ENCODE measurements at places on chromosomes 6 and 20.
A peak's percentile ranks its signal among the peaks of the same experiment; 100 is the strongest.

DNA sequence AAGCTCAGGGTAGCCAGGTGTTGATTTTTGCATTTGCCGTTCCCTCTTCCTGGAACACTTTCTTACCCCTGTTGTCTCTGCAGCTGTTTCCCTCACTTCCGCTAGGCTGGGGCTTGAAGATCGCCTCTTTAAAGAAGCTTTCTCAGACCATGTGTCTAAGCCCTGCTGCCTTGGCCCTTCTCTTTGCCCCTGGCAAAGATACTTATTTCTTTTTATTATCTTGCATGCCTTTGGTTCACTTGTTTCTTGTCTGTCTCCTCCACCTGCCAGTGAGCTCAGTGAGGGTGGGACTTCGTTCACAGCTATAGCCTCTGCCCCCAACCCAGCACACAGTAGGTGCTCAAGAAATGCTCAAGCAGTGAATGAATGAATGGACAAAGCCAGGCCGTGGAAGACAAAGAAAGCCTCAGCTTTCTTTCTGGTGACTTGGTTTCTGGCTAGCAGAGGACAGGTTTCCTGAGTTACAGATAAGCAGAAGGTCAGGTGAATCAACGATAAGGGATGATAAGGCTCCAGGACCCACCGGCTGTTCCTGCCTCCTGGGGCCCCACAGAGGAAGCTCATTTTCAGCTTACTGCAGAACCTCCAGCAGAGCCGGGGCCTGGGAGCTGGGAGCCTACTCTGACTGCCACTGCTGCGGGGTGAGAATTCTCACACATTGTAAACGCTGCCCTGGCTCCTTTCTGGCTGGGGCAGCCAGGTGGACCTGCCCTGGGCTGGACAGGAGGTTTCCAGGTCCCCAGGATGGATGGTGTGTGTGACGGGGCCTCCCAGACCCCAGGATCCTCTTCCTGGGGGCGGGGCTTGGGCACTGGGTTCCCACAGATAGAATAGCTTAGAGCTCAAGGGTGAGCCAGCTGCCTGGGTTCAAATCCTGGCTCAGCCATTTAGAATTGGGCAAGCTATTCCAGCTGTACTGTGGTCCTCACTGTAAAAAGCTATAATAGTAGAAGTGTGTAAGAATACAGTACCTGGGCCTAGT is 29.8 kb downstream of the SNAI1 start:
- no peak for DNase-seq

GRCh38 chr6:25340431-25341202 is 61.4 kb downstream of the CARMIL1 start:
- no peak for DNase-seq

DNA sequence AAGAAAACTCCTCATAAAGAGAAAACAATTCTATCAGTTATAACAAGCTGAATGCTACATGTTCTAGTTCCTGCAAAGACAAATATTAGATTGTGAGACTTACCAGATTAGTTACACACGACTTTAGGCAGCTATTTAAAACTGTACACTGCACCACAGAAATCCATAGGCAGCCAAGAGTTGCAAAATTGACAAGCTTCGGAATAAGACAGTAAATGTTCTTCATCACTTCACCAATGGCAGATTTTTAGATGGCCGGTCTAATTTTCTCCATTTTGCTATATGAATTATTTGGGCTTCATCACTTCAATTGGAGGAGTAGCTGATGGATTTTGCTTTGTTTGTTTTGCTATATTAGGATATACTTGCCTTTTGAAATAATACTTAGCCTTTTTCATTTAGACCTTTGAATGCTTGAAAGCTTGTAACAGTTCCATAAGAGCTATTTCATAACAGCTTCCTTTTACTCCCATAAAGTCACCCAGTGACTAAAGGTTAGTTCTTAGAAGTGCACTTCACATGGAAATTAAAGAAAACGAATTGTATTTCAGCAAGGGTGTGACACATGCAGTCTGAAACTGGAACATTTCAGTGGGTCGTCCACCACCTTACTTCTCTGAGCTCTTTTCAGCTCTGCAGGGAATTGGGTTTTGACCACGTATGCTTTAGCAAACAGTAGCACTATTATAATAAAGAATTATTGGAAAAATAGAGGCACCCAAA is at the start of gene ROS1:
Gene ROS1, minus strand, starts transcription at position 512 of the 723 bp plus-strand sequence. Its CDS starts 286 bp downstream, at position 226.
- DNase-seq = peak; percentile 68

DNA sequence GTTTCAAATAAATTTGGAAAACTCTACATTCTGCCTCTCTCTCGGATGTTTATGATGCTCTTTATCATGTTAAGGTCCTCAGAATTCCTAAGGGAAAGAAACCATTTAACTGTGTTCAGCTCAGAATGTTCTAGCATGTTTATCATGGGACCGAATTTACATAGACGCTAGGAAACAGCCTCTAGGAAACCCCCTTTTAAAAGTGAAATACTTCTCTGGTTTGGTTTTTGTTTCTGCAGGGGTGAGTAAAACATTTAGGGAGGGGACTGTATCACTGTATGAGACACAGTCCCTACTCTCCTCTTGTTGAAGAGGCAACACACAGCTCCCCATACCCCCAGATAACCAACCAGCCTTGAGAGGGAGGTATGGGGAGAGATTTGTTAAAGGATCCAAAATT is 267.6 kb upstream of the SUPT3H start:
- DNase-seq = no peak

- DNase-seq = no peak
These were observed 219.9 kb upstream of the GMDS start for GRCh38 chr6:2465336-2465735.

DNA sequence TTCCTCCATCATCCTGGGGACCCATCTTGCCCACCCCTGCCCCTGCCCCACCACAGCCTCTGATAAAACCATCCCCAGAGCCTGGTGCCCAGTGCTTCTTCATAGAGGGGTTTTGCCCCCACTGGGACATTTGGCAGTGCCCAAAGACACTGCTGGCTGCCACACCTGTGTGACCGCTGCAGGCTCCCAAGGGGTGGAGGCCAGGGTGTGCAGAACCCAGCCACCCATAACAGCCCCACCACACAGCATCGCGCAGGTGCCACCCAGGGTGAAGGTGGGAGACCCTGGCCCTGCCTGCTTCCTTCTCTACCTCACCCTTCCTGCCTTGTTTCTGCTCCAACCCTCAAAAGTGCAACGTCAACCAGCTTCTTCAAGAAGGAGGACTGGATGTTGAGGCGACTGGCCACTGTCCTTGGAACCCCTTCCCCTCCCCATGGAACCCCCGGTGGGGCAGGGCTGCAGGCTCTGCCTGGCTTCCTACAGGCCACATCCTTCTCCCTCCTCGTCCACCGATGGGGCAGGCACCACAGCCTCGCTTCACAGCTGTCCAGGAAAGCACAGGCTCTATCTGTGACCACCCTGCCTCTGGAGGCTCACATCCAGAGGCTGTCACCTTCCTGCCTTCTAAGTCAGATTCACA is 79.2 kb upstream of the MPC1 start:
- DNase-seq = no peak

DNA sequence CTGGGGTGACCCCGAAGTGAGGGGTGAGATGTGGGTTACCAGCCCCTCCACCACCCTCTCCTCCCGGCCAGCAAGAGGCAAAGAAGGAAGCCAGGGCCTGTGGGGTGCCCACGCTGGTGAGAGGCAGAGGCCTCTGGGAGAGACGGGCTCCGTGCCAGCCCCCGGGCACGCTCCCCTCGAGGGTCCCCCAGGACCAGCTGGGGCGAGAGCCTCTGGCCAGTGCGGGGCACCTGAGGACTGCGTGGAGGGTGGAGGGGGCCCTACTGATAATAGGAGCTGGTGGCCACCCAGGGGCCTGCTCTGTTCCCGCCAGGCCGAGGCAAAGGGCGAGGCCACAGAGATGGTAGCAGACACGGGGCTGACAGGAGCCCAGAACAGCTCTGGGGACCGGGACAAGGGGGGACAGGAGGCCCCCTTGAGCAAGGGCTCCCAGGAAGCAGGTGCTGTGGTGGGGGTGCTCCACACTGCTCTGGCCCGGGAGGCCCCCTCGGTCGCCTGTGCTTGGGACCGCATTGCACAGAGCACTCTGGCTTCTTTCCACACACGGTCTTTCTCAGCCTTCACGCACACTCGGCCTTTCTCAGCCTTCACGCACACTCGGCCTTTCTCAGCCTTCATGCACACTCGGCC is 226.9 kb downstream of the TTLL2 start:
- no peak for DNase-seq

GRCh38 chr20:23509247-23509913 is 18.5 kb downstream of the CST8 start:
- no peak for DNase-seq

DNA sequence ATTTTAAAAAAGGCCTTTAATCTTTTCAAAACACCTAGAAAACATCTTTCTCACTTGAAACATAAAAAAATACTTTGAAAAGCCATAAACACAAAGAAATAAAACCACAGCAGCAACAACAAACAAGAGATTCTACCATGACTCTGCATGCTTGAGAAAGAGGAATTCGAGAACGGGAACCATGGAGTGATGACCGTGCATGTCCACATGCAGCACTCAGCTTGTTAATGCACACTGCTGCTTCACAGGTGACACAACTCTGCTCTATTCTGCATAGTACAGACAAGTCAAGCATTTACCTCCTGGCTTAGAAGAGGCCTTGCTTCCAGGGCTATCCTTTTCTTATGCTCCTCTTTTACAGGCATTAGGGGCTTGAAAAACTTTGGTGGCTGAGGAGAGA is 64.9 kb upstream of the NUP153 start:
- DNase-seq = no peak

- no peak for DNase-seq
These were observed 12.1 kb upstream of the MRPS18A start for GRCh38 chr6:43699564-43700186.

DNA sequence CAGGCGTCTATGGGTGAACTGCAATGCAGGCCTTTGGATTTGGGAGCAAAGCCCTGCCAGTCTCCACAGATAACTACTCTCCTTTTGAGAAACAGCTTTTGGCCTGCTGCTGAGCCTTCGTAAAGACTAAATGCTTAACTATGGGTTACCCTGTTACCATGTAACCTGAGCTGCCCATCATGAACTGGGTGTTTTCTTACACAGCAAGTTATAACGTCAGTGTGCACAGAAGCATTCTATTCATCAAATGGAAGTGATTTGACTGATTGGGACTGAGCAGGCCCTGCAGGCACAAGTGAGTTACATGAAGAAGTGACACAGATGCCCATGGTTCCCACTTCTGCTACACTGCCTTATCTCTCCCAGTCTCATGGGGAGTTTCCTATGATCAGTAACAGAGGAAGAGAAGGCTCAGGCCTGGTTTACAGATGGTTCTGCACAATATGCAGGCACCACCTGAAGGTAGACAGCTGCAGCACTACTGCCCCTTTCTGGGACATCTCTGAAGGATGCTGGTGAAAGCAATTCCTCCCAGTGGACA is 319.1 kb downstream of the CD83 start:
- DNase-seq = no peak

Data from NB4 (cell line).